Sigmoid colon (tissue), 7 donors: ENCODE measurements at places on chromosomes 11 and 22. TPM values are rescaled to one million over a fixed set of nuclear protein-coding genes. Genes with fewer than 3 reads are reported as not detected.

Gene ALDH3B2
- not detected for total RNA-seq

Gene SMC1B
- total RNA-seq, result not detected

DNA sequence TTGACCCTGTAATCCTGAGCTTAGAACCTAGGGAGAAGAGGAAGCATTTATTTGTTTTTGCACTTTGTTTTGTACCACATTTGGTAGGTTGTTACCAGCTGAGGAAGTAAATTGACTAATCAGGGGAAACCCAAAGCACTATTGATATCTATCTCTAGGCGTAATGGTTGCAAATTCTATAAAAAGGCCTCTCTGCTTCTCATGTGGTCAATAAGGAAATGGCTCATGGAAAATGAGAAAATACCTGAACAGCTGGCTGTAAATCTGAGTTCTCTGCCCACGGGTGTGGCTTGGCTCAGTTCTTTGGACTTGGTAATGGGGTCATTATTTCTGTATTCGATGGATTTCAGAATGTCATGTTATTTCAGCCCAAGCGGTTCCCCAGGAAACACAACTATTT is 42.4 kb downstream of the BARX2 start:
- no peak for DNase-seq

DNA sequence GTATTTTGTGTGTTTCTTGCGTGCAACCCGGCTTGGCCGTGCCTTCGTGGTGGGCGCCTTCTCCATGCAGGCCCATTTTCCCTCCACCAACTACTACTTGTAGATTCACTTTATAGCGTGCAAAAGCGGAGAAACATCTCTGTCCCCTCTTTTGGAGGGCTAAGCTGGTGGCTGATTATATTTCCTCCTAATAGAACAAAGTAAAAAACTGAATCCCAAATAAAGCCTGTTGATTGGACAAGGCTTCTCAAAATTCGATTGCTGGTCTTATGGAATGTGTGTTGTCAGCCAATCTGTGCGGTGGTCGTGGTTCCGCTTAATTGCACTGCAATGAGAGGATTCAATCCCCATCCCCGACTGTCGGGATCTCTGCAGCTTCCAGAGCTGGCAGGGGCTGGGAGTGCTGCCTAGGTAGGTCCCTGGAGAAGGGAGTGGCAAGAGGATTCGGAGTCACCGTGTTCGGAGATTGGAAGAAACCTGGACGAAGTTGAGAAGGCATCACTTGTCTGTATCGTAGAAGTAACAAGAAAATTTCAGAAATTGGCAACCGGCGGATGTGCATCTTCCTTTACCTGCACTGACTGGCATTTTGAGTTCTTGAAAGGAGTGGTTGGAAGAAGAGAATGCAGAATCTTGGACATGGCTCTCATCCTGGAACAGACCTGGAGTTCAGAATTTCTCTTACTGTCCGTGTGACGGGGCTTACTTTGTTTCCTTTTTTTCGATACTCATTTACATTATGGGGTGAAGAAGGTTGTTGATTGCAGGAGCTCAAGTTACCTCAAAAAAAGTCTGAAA is 1.1 kb downstream of the HMGXB4 start:
- no peak for DNase-seq

- no peak for DNase-seq
Measured at GRCh38 chr22:26608129-26608528, 9.7 kb downstream of the CRYBB1 start.

DNA sequence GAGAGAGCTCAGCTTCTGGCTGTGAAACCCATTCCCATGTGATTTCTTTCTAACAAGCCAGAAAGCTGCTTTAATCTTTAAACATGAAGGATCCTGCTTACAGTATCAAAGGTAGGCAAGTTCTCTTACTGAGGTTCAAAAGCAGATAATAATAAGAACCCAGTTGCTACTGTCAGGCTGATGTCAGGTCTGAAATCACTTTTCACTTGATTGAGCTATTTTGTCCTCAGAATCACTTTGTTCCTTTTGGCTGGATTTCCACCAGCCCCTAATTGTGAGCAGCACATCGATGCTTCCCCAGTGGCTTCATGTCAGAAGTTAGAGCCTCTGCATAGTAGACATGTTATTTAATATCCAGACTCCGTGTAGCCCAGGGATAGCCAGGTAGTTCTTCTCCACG is 55.8 kb upstream of the CEP295 start:
- DNase-seq, result no peak

- DNase-seq, result no peak
Measured at GRCh38 chr22:44775862-44776261, 23.5 kb downstream of the ARHGAP8 start.

GRCh38 chr11:129750343-129751292 is 65.0 kb upstream of the TMEM45B start:
- DNase-seq, result peak; percentile 68

- no peak for DNase-seq
Measured at GRCh38 chr22:22185217-22185616, 59.4 kb upstream of the VPREB1 start.

DNA sequence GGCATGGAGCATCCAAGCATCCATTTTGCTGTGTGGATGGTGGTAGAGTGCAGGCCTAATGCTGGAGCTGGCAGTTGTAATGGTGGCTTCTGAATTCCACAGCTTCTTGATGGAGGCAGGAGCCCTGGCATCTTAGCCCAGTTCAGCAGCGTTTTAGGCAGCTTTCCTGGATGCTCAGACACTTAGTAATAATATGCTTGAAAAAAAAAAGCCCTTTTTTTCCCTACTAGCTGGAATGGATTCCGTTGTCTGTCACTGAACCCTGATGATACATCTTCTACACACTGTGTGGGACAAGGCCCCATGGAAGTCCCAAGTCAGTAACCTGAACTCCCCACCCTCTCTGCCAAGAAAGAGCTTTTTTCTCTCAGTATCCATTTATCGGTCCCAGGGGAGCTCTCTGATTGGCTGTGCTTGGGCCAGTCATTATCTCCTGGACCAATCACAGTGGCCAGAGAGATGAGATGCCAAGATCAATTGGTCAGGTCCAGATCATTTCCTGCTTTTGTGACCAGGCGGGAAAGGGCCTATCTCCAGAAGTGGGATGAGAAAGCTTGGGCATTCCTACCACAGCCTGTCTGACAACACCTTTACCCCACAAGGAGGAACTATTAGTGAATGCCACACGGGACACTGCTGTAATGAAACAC is 34.2 kb downstream of the MCM5 start:
- no peak for DNase-seq
